ENCODE measurements at places on chromosomes 5 and 9.

- DNase-seq, result peak; percentile 79
Measured at GRCh38 chr5:95697781-95698681, 15.2 kb upstream of the SPATA9 start.

GRCh38 chr5:97624886-97625285 is 441.8 kb upstream of the RIOK2 start:
- DNase-seq, result no peak

GRCh38 chr5:89320421-89321277 is 437.7 kb upstream of the MEF2C start:
- DNase-seq, result no peak

DNA sequence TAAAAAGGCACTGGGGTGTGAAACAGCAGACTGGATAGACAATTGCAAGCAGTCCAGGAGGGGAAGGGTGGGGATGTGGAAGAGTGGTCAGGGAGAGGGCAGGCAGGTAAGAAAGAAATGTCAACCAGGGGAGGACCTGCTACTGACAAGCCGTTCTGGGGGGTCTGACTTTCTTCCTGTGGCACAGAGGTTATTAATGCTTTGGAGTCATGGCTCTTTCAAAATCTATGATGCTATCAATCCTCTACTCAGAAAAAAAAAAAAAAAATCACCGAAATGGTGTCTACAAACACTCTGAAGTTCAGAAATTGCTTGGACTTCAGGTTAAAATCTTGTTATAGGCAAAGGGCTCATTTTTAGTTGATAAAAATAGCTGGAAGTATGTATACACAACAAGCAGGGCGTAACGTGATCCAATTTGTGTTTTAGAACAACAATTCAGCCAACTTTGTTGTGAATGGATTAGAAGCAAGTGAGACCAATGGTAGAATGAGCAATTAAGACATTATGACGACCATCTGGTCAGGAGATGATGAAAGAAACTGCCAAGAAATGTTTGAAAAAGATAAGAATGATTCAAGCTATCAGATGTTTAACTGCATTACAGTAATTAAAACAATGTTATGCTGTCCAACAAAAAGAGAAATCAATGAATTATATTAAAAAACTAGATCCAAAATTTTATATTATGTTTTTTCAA is 255.2 kb downstream of the DEPDC1B start:
- no peak for DNase-seq

DNA sequence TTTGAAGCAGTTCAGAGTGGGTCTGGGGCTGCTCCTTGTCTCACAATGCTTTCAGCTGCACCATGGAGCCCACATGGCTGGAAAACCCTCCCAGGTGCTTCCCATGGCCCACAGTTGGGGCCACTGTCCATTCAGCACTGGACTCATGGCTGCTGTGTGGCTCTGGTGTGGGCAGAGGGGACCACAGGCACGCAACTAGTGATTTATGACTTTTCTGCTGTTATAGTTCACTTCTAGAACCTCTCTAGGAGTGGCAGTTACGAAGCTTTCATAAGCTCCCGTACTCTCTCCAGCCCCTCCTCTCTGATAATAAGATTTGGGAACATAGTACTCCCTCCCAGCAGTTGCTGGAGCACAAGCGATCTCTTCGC is 29.0 kb downstream of the GLRA1 start:
- DNase-seq, result no peak

Measured in ELF-1 (cell line).